Astrocyte of the cerebellum (primary cell): ENCODE measurements at places on chromosomes 1 and 21.

DNA sequence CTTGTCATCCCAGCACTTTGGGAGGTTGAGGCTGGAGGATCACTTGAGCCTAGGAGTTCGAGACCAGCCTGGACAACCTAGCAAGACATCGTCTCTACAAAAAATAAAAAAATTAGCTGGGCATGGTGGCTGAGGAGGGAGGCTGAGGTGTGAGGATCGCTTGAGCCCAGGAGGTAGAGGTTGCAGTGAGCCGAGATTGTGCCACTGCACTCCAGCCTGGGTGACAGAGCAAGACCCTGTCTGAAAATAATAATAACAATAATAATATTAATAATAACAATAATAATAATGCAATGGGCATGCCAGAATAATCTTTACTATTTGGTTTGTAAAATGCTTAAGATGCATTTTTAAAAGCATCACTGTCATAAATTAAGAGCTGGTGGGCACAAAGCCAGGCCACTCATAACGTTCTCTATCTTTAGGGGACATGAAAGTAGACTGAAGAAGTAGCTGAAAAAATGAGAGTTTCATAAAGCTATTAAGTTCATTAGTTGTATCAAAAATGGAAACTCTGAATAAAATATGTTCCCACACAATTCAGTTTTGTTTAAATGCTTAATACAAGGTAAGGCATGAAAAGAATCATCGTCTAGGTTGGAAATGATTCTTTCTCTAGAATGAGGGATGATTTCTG is 51.6 kb upstream of the ITPKB start:
- no peak for DNase-seq

DNA sequence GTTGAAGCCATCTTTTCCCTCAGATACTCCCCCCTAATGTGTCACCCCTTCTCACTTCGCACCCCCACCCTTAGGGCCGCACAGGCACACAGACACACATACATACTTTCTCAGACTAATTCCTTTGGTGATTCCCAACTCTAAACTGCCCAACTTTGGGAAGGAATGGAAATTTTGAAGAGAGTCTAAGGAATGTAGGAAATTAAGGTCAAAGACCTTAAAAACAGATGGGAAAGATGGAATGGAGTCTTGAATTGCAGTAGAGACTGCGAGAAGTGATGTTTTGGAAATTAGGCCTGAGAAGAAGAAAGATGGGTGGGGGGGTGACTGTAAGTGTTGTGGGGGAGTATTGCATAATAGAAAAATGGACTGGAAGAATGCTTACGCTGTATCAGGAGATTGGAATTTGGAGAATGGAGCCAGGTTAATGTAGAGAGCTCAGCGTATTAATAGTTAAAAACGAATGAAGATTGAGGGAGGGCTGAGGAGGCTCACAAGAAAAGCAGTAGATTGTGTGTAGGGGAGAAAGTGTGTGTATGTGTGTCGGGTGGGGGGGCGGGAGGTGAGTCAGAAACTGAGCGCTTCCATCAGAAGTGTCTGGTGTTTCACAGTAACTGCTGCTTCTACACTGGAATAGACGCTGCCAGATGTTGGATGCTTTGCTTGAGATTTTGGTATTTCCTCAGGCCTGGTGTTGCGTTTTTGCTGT is 1.7 kb downstream of the PIP5K1A start:
- peak; percentile 83 for DNase-seq

DNA sequence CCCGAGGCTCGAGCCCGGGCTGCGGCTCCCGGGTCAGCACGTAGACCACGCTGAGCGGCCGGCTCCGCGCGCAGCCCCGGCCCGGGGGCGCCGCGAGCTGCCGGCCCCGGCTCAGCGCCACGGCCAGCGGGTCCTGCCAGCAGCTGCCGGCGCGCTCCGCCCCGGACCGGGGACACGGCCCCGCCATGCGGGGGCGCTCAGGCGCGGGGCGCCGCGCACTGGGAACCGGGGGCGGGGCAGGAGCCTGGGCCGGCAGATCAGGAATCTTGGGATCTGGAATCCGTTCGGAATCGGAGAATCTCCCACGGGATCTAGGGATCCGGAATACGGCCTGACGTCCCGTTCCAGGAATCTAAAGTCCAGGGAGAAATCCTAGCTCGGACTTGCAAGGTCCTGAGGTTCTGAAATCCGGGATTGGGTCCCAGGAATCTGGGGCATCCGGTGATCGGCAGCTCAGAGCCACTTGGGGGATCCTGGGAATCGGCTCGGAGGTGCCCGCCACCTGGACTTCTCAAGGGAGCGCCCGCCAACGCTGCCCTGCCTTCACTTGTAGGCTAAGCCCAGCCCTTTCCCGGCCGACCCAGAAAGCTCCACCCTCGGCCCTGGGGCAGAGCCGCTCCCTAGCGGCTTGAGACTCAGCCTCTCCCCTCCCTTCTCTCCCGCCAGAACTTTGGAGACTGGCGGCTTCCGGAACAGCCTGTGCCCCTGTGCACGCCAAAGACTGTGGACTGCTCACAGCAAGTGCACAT is at the start of gene MAP3K6:
MAP3K6 (minus strand) TSS at position 551 of the 749 bp plus-strand sequence; CDS start at position 187, 364 bp downstream.
- DNase-seq: peak; percentile 23

GRCh38 chr1:43870306-43870705 is 63.3 kb upstream of the ARTN start:
- no peak for DNase-seq

GRCh38 chr1:143666851-143667250 is 304.9 kb downstream of the FAM72C start:
- no peak for DNase-seq

- no peak for DNase-seq
Measured at GRCh38 chr1:13586001-13586400, 2.4 kb downstream of the PDPN start.

GRCh38 chr21:46448108-46448507 is 10.6 kb upstream of the DIP2A start:
- DNase-seq: no peak

- no peak for DNase-seq
Measured at GRCh38 chr1:5448486-5448885, 543.7 kb downstream of the NPHP4 start.

- DNase-seq: peak; percentile 97
Measured at GRCh38 chr1:150281758-150282557, at the start of gene CIART. Gene CIART, plus strand, starts transcription at chr1:150282554. Its CDS starts 714 bp downstream, at chr1:150283268.

- no peak for DNase-seq
Measured at GRCh38 chr1:197092491-197093023, 25.5 kb upstream of the F13B start.

DNA sequence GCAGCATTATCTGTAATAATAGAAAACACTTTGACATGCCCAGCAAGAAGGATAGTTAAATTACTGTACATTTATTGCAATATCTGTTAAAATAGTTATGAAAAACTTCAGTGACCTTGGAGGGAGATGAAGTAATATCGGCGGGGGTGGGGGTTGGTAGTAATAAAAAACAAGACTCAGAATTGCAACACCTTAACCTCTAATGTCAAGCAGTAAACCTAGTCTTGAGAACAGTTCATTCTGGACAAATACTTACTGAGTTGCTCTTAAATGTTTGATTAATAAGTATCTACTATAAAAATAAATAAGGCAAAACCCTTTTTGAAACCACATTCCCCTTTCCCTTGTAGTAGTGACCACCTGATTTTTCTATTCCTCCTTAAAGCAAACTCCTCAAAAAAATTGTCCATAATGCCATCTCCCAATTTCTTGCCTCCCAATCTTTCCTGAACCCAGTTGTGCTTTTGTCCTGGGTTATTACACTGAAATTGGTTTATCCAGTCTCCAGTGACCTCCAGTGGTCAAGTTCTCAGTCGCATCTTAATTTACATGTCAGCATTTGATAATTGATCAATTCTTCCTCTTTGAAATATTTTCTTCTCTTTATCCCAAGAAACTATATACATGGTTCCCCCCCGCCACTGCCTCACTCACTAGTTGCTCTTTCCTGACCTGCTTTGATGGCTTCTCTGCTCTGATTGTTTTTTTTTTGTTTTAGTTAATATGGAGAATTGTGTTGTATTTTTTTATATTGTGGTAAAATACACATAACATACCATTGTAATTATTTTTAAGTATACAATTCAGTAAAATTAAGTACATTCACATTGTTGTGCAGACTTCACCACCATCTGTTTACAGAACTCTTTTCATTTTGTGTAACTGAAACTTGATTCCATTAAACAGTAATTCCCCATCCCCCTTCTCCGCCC is 36.8 kb downstream of the RAP1A start:
- peak; percentile 39 for DNase-seq
